T-helper 9 cell (primary cell): ENCODE measurements at places on chromosomes 16 and 17.

DNA sequence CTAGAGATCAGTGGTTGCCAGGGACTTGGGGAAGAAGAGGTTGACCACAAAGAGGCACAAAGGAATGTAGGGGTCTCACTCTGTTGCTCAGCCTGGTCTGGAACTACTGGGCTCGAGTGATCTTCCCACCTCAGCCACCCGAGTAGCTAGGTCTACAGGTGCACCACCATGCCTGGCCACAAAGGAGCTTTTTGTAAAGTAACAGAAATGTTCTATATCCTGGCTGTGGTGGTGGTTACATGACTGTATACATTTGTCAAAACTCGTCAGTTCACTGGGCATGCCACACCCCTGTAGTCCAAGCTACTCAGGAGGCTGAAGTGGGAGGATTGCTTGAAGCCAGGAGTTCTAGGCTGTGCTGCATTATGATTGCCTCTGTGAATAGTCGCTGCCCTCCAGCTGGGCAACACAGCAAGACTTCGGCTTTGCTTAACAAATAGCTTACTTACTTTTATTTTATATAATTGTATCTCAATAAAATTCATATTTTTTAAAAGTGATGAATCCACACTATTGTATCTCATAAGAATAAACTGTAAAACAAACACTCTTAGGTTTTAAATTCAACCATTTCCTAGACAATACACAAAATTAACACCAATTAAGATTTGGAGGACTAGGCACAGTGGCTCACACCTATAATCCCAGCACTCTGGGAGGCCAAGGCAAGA lies 5.0 kb downstream of the SKA2 start:
- DNase-seq, result no peak

DNA sequence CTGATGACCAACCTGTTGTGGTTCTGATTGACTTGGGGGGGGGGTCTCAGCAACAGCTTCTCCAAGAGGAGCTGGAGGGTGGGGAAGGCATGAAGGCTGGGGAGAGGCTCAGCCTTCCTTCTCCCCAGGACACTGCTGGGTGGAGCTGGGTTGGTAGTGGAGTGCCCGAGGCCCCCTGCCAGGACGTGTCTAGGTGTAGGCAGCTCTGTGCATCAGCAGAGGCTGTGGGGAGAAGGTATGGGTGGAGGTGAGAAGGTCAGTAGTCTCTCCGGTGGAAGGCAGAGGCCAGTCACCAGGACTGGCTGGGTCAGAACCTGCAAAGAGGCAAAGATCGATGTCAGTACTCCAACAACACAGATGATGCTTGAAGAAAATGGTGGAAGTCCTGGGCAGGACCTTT lies 3.9 kb downstream of the CHAD start:
- DNase-seq, result no peak

DNA sequence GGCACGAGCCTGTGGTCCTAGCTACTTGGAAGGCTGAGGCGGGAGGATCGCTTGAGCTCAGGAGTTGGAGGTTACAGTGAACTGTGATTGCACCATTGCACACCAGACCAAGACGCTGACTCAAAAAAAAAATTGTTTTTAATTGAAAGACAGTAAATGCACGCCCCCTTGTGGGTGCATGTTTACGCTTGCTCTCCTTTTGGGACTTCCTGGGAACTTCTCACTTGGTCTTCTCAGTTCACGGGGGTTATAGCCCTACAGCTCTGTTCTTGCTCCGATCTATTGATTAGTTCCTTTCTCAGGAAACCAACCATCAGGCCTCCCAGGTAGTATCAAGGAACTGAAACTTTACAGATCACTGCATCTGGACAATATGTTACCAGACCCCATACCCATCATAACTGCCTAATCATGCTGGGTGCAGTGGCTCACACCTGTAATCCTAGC lies 14.2 kb upstream of the RIPOR1 start:
- DNase-seq, result peak; percentile 76

DNA sequence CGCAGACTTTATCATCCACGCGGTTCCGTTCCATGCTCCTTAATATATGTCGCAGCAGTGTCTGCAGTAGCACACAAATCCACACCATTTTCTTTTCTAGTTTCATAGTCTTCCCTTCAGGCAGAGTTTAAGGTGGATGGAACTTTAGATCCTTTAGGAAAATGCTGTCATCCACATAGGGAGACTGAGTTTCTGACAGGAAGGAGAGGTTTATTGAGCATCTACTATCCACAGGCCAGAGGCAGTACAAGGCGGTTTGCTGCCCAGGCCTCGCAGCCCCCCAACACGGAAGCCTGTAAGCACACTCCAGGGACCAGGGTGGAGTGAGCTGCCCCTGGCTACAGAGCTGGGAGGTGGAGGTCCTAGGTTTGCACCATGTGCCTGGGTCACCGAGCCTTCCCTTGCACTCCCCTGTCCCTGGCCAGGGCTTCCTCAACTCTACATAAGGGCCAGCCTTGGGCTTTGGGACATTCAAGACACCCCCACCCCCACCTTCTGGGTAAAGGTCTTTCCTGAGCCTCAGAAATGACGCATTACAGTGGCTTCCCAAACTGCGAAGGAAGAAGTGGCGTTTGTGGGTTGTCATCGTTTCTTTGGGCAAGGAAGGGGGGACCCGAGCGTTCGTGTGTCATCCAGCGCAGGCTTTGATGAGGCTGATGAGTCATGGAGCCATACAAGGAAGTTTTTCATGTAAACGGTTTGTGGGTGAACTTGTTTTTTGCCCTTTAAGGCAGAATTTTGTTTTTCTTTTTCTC lies 146.5 kb upstream of the PLCG2 start:
- peak; percentile 71 for DNase-seq
